Stimulated activated CD8-positive, alpha-beta memory T cell treated with anti-CD3 and anti-CD28 coated beads, Interleukin-15, amount 100 ng/mL, for 48 hours (primary cell): ENCODE measurements at places on chromosomes 16 and 17.

DNA sequence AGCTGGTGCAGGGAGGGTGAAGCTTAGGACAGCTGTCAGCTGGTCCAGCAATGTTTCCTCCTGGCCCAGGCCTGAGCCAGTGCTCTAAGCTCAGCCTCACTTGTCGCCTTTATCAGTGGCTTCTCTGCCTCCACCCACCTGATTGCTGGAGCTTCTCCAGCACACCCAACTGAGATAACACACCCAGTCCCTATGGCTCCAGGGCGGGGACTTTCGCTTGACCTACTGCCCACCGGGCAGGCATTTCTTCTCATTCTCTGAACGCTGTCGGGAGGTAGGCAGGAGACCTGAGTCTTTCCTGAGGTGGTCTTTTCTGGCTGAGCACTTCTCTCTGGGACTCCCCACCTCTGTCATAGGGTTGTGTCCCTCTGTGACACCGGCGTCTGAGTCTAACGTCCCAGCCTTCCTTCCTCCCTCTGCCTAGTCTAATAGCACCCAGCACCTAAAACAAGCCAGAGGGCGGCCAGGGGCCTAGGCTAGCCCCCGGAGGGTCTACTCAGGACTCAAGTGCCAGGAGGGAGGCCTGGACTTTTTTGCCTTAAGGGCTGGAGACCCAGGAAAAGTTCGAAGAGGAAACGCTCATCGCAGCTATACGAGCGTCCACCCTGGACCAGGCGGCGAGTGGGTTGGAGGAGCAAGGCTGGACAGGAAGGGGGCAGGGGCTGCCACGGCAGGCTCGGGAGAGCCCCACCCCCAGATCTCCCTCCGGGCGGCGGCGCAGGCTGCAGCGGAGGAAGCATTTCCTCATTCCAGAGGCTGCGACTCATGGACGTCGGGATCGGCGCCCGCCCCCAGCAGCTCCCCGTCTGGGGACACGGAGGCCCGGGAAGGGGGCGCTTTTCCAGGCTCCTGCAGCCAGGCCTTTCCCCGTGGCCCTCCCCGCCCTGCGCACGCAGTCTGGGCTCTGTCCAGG lies 756 bp downstream of the TAX1BP3 start:
- no peak for DNase-seq

- DNase-seq = no peak
Observed at GRCh38 chr17:6244253-6244652, 174.1 kb downstream of the WSCD1 start.

DNA sequence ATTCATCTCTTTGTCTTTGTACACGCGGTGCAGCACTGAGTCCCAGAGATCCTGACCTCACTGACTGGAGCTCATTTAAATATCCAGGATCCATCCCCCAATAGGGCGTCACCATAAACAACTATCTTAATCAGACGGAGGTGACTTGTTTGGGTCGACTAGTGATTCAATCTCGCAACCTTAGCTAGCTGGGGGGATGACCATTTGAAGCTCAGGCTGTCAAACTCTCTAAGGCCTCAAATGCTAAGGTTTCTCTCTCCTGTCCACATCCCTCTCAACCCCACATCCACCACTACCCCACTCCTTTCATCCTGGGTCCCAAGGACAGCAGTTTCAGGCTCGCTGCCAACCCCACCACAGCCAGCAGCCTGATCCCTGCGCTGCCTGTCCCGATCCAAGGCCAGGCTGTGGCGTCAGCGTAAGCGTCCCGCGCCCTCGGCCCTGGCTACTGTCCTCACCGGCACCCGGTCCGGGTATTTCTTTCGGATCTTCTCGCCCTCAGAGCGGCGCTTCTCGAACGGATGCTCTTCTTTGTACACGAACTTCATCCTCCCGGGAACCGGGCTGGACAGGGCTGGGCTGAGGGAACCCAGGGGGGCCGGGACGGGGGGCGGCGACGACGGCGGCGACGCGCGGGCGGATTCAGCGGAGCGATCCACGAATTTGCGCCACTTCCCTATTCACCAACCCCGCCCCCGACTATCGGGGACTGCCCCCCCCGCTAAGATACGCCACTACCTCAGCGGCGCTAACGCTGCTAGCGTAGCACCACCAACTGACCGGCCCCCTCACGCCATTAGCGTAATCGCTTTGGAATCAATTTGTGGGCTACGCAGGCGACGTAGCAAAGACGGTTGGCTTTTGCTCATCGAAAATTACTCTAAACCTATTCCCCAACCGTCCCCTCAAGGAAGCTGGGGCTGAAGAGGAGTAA lies at the start of gene GABARAP:
Gene GABARAP (minus strand): TSS at position 667 of the 934 bp plus-strand sequence. CDS start 119 bp downstream, at position 548.
- DNase-seq = peak; percentile 83

DNA sequence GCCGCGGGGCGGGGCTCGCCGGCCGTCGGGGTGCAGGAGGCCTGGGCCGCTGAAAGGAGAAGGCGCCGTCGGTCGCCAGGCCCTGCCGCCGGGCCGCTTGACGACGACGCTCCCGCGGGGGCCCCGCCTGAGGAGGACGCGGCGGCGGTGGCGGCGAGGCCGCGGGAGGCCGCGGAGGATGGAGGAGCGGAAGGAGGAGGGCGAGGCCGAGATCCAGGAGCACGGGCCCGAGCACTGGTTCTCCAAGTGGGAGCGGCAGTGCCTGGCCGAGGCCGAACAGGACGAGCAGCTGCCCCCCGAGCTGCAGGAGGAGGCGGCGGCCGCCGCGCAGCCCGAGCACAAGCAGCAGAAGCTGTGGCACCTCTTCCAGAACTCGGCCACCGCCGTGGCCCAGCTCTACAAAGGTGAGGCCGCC lies 430 bp downstream of the HAPSTR1 start:
- no peak for DNase-seq

DNA sequence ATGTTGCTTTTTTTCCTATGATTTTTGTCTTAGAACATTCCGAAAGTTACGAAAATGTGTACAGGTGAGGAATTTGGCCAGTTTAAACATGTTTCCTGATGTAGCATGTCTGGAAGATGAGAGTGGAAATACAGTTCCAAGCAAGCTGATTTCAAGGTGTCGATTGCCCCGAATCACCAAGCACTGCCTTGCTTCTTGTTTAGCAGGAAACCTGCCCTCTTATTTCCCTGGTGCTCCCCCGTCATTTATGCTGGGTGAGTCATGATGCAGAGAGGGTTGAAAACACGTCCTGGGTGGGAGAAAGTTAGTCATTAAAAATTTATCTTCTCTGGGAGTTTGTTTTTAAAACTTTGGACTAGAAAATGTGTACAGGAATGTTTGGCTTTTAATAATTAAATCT lies 608.6 kb upstream of the EEF2KMT start:
- DNase-seq = no peak

- DNase-seq = no peak
Observed at GRCh38 chr17:45092911-45093430, 31.9 kb downstream of the NMT1 start.

DNA sequence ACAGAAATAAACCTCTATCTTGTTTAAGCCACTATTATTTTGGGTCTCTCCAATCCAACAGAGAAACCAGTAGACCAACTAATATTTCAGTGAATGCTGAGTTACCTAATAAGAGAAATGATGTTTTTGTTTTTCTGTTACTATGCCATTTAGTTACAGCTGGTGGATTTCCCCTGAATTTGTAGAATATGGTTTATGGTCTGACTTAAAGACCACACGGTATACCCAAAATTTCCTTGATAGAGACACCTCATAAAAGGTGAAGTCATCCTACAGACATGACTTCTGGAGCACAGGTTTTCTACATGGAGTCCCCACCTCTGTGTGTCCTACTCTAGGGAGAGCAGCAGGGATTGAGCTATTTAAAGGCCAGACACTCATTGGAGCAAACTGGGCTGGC lies 13.3 kb downstream of the PIK3R5 start:
- no peak for DNase-seq

DNA sequence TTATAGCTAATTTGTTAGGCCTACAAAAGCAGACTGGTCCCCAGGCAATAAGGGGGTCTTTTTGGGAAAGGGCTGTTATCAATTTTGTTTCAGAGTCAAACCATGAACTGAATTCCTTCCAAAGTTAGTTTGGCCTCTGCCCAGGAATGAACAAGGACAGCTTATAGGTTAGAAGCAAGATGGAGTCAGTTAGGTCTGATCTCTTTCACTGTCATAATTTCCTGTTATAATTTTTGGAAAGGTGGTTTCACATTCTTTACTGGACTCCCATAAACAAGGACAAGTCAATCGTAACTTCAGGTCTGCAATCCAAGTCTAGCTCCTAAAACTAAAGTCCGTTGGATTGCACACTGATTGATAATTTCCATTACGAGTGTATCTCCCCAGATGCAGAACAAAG lies 30.1 kb upstream of the SHCBP1 start:
- no peak for DNase-seq

DNA sequence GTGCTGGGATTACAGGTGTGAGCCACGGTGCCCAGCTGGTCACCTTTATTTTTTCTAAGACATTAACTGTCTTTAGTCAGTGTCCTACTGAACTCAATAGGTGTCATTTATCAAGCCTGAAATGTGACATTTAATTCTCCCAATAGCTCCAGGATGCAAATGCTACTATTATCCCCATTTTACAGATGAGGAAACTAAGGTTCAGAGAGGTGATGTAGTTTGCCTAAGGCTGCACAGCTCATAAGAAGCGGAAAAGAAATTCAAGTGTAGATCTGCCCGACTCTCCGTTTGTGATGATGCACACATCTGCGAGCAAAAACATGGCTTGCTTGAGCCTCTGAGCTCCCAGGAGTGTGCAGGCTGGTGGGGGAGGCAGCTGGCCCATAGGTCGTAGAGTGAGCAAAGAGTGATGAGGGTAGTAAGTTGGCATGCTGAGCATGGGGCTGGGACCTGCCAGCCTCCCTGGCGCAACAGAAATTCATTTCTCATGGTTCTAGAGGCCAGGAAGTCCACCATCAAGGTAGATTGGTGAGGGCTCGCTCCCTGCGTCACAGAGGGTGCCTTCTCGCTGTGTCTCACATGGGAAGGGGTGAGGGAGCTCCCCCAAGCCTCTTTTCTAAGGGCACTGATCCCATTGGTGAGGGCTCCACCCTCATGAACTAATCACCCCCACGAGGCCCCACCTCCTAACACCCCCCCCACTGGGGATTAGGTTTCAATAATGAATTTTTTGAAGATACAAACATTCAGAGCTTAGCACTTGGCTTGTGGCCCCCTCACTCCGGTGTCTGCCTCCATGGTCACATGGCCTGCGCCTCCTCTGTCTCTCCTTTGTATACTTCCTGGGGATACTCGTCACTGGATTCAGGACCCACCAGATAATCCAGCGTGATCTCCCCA lies 141.5 kb upstream of the PLCG2 start:
- no peak for DNase-seq

GRCh38 chr16:58425756-58426494 lies 33.7 kb downstream of the GINS3 start:
- DNase-seq = no peak

DNA sequence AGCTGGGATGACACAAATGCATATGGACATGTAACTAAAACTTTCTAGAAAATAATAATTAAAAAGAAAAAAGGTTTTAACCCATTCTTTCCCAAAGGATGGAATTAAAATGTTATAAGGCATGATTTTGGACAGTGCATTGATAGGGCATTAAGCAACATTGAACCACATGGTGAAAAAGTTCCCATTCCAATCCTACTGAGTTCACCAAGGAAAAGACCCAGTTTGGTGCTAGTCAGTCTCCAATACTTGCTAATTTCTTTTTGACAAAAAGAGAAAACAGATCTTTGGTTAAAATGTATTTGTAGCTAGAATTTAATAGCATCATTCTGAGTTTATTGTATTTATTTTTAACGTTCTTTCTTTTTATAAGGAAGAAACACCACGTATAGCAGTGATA lies 28.1 kb downstream of the EMP2 start:
- no peak for DNase-seq

GRCh38 chr17:75908201-75908600 lies 3.5 kb upstream of the MRPL38 start:
- no peak for DNase-seq

DNA sequence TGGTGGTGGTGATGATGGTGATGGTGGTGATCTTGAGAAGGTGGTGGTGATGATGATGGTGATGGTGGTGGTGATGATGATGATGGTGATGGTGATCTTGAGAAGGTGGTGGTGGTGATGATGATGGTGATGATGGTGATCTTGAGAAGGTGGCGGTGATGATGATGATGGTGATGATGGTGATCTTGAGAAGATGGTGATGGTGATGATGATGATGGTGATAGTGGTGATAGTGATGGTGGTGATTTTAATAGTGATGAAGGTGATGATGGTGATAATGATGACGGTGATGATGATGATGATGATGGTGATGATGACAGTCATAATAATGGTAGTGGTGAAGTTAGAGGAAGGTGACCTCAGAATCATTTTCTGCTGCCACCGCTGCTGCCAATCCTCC lies 75.1 kb downstream of the MYH13 start:
- no peak for DNase-seq

DNA sequence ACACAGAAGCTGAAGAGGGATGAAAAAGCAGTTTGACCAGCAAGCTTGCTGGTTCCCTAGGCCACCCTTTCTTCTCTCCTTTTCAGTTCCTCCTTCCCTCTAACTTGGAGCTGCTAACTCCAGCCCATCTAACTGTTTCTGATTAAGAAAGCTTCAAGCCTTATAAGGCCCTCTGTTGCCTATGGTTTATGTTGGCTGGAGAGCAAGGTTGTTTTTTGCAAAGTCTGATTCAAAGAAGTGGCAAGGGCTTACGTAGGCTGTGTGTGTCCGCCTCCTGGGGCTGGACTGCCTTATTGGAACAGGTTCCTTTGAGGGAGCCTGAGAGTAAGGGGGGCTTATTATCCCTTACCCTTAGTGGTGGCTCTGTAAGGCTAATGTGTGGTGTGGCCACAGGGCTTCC lies 7.1 kb downstream of the AKAP1 start:
- no peak for DNase-seq

DNA sequence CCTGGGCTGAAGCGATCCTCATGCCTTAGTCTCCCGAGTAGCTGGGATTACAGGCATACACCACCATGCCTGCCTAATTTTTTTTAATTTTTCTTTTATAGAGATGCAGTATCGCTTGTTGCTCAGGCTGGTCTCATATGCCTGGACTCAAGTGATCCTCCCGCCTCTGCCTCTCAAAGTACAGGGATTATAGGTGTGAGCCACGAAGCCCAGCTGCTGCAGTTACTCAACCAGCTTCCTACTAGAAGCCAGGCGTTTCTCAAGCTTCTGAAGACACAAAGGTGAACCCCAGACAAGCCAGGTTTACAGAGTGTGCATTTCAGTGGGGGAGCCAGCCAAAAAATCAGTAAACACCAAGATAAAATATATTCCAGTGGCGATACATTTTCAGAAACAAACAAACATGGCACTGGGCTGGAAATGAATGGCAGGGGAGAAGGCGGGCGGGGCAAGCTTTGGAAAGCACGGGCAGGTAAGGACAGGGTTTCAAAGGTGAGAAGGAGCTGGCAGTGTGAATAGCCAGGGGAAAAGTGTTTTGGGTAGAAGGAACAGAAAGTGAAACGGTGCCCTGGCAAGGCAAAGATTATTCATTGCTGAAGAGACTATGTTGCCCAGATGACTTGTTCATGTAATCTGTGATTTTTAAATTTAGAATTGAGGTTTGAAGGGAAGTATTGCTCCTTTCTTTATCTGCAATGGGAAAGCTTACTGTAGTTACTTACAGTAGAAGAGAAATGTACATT lies 471.1 kb downstream of the WWOX start:
- no peak for DNase-seq
